ENCODE measurements at places on chromosomes 7 and 10.
A peak's percentile ranks its signal among the peaks of the same experiment; 100 is the strongest.

- peak; percentile 53 for DNase-seq
Measured at GRCh38 chr10:87721781-87722180, 62.1 kb downstream of the PAPSS2 start.

- DNase-seq, result peak; percentile 55
Measured at GRCh38 chr7:22667562-22668239, 59.3 kb upstream of the IL6 start.

- peak; percentile 84 for DNase-seq
Measured at GRCh38 chr10:22010973-22011408, 7.5 kb upstream of the DNAJC1 start.

DNA sequence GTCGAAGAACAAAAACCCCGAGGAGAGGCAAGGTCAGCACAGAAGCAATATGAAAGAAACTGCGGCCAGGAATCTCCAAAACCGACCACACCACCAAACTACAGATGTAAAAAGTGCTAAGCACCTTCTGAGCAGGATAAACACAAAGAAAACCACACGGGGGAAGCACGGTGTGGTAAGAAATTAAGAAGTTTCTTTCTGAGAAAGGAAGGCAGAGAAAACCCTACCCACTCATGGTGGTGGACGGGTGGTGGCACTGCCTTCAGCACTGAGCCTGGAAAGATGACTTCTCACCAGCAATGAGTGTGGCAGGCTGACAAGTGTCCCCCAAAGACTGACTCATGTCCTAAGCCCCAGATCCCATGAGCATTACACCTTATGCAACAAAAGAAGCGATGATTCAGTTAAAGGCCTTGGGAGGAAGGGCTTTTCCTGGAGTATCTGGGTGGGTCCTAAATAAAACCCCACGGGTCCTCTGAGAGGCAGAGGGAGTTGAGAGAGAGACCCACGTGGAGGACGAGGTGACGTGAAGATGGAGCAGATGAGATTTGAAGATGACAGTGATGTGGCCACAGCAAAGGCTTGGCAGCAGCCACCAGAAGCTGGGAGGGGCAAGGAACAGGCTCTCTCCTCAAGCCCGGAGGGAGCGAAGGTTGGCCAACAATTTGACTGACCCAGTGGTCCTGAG lies 124.9 kb downstream of the DLG5 start:
- peak; percentile 6 for DNase-seq

DNA sequence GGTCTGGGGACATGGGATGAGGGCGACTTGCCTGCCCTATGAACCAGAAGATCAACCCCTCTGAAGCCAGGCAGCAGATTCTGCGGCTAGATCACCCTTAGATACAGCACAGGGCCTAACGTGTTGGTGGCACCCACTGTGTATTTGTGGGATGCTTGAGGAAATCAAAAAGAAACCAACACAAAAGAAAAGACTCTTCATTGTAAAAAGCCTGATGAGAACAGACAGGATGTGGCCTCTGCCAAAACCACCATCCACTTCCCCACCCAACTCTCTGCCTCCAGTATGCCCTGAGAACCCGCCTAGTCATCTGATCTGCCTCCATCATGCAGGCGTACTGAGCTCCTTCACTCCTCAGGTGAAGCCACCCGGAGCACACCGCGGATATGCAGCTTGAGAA lies 97.2 kb upstream of the INSYN2A start:
- DNase-seq, result no peak

DNA sequence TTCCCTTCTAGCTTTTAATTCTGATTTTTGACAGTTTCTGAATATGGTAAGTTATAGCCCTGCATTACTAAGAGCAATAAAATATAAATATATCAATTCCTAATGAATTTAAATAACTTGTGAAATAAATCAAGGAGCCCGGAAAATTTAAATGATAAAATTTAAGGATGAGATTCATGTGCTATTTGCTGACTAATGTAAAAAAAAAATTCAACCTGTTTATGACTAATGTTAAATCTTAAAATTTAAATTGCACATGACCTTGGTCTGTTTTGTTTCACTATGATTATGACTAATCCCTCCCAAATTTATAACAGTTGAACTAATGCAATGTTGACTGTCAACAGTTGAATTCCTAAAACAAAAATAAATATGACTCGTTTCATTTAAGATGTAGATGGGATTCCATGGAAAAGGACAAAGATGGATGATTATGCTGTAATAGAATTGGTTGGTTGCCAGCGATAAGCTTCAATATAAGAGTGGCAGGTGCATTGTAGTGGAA lies 419.9 kb downstream of the NRG3 start:
- DNase-seq, result no peak

DNA sequence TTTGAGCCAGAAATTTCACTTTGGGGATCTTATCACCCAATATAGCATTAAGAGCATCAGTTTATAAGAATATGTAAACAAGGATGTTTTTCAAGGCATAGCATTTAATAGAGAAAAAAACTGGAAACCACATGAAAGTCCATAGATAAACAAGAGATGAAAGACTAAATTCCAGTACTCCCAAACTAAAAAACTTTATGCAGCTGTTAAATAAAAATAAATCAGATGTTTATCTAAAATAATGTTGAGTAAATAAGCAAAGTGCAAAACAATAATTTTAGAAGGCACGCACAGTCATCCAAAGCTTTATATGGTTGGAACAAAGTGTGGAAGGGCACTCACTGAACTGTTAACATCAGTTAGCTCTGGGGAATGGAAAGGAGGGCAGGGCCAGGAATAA lies 21.0 kb downstream of the RNLS start:
- no peak for DNase-seq

DNA sequence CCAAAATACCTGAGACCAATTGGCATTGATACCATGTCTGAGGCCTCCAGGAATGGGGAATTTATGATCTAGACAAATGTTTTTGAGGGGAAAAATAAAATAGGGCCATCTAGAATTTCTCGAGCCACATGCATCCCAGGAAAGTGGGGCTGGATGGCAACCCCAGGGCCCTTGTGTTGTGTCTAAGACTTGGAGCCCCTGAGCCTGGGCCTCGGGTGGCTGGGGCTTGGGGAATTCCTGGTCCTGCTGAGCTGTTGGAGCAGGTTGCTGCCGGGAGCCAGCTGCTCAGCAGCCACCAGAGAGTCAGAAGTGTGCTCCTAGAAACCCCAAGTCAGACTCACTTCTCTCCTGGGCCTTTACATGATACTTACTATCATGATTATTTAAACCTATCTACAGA lies 172.9 kb downstream of the WDR37 start:
- no peak for DNase-seq

All from adipocyte (in vitro differentiated cells).